NB4 (cell line): ENCODE measurements at places on chromosomes 5 and 9.

- DNase-seq: no peak
These were observed 30.0 kb downstream of the SIL1 start for GRCh38 chr5:139167952-139168720.

- DNase-seq: no peak
These were observed 380.0 kb downstream of the ACTL7B start for GRCh38 chr9:108475813-108476212.

DNA sequence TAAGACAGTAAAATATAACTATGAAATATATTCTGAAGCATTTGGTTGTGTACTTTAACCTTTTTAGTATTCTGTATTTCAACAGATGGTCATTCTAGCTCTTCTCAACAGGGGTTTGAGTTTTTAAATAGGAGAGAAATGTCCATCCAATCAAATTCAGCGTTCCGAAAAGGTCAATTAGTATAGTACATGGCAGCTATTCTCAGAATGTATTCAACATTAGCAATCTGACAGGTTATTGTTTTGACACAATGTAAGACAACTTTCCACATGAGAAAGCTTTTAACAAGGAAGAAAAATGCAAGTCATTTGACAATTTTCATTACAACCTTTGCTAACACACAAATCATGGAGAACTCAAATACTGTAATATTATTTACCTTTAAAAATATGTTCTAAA is 996.3 kb upstream of the CDH10 start:
- no peak for DNase-seq

DNA sequence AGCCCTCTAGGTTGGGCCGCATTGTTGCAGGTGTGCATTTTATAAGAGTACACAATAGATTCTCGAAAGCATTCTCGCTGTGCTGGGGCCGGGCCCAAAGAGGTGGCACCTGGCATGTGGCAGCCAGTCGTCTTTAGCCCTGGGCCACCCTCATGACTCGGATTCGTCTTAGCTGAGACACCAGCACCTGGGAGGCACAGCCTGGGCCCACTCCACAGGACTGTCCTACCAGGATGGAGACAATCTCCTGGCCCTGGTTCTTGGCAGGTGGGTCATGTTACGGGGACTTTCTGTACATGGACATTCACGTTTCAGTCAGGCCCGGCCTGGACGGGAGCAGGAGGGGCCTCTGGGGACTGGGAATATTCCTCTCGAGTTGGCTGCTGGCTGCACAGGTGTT is 212.5 kb downstream of the FANCC start:
- no peak for DNase-seq

DNA sequence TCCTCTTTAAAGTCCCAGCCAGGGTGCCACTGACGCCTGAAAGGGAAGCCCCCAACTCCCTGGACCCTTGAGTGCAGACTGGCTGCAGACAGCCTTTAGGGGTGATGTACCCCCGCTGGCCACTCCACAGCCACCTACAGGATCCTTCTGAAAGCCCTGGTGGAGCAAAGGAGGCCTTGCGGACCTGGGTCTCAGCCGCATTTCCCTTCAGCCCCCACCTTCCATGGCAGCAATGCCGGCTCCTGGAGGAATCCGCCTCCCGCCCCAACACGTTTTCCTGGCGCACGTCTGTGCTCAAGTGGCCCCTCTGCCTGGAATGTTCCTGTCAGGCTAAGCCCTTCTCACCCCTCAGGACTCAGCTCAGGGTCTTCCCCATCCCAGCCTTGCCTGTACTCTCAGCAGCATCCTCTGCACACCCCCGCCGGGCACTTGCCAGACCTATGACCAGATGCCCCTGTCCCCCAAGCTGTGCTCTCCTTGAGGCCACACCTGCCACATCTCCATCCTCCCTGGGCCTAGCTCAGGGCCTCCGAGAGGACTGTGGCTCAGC is 134.1 kb upstream of the RAPGEF1 start:
- no peak for DNase-seq

- peak; percentile 38 for DNase-seq
These were observed 76.8 kb downstream of the LMX1B start for GRCh38 chr9:126690431-126691051.

GRCh38 chr5:39055768-39056398 is 18.3 kb downstream of the RICTOR start:
- DNase-seq: no peak

- DNase-seq: no peak
These were observed 71.8 kb upstream of the CD180 start for GRCh38 chr5:67268231-67269021.

DNA sequence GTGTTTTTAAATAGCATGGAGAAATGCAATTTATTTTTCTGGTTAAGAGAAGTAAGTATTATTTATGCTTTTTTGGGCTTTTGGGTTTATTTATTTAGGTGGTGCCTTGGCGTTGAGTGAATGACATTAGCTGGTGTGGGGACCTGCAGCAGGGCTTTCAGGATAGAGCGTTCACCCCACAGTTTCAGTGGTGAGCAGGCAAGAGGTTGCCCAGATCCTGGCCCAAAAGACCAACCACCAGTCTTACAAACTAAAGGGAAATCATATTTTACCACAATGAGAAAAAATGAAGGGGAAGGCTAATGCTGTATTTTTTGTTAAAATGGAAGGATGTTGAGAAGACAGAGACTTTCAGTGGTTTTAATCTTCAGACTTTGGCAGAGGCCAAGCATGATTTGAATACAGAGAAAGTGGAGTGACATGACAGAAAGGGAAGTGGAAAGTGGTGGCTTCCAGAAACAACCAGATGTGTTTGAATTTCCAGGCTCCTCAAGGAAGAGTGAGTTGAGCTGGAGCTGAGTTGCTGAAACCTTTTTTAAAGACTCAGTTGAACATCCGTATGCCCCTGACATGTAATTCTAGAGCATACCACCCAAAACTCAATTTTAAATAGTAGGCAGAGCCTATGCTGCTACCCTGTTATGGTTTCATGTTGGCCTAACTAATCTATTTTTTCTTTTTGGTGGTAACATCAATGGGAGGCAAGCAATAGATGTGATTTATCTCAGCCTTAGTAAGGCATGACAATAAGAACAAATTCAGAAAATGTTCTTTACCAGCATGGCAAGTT is 94.8 kb downstream of the AOPEP start:
- no peak for DNase-seq

- DNase-seq: no peak
These were observed 5.2 kb downstream of the BDP1 start for GRCh38 chr5:71460693-71461092.

GRCh38 chr5:454936-455335 is 12.0 kb downstream of the EXOC3 start:
- DNase-seq: no peak

DNA sequence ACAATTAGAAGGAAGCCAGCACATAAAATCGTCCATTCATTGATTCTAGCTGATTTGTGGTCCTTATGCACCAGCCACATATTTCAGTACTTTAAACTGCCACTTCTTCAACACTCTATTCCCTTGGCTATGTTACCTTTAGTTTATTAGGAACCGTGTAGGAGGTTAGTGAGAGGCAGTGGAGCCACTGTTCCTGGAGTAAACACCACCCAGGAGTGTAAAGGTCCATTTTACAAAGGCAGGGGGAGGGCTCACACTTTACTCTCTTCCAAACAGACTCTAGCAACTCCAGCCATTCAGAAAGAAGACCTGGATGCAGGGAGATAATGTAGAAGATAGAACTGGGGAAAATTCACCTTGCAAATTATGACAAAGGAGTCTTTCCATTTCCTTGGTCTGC is 170.2 kb upstream of the RPS23 start:
- DNase-seq: no peak

GRCh38 chr5:5585751-5586341 is 163.4 kb downstream of the ICE1 start:
- DNase-seq: peak; percentile 16

DNA sequence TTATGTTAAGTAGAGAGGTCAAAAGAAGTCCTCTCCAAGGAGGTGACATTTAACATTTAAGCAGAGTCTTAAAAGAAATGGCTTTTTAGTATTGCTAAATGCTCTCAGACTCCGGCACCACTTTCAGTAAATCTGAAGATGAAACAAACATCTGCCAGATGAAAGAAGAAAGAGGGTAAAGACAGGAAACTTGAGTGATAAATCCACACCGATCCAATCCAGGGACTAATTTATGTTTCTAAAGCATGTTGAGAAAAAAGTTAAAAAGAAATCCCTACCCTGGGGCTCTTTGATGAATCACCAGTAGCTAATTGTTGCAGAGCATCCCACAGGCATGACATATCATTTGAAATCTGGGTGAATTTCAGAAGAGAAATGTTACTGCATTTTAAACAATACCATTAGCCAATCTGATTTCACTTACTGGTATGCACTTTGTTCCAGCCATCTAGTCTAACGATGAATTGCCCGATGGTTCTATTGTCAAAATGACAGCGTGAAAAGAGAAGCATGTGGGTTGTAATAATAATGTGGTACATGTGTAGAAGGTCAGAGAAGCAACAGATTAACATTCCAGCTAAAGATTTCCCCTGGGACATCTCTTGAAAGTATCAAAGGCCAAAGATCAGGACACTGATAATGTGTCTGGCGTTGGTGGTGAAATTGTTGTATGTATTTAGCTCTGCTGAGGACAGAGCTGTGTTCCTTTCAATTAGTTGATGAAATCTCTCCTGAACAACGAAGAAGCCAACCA is 485.7 kb downstream of the CSNK1G3 start:
- DNase-seq: no peak

GRCh38 chr9:33748633-33749304 is 46.6 kb upstream of the PRSS3 start:
- peak; percentile 68 for DNase-seq

DNA sequence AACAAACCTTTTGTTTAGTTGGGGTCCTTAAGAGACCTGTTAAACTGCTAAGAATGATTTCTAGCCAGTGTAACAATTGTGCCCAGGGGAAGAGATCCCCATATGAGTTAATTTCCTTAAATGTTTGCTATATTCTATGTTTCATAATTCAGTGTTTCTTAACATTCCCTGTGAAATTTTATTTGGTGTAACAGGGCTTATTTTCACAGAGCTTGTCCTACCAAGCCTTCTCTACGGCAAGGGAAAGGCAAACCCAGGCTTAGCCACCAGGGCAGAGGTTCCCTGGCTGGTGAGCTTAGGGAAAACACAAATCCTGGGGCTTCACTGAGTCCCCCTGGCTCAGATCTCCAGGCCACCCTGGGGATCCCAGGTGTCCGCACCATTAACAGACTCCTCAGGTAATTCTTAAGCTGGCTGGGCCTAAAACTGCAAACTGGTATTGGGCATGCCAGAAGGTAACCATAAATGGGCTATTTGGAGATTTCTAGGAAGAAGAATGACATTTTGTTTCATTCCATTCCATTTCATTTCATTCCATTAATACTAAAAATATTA is 17.0 kb upstream of the LCP2 start:
- no peak for DNase-seq

GRCh38 chr9:31304576-31304975 is 1079.9 kb upstream of the ACO1 start:
- no peak for DNase-seq

GRCh38 chr5:39547553-39548154 is 122.9 kb upstream of the DAB2 start:
- peak; percentile 57 for DNase-seq

DNA sequence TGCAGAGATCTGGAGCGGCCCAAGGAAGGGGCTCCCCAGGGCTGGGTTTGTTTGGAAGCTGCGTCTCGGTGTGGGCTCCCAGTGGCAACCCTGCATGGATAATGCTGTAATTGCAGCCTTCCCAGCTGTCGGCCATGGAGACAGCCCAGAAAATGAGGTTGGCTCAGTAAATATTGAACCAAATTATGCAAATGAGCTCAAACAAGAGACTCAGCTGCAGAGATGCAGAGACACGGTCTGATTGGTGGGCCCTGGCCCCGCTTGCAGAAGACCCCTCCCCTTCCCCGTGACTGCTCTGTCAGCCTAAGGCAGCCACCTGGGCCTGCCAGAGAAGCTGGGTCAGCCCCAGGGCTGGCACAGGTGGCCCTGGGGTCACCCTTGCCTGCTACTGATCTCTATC is 75.9 kb downstream of the RAD23B start:
- no peak for DNase-seq

GRCh38 chr5:123709422-123709821 is 197.4 kb downstream of the CSNK1G3 start:
- DNase-seq: no peak

DNA sequence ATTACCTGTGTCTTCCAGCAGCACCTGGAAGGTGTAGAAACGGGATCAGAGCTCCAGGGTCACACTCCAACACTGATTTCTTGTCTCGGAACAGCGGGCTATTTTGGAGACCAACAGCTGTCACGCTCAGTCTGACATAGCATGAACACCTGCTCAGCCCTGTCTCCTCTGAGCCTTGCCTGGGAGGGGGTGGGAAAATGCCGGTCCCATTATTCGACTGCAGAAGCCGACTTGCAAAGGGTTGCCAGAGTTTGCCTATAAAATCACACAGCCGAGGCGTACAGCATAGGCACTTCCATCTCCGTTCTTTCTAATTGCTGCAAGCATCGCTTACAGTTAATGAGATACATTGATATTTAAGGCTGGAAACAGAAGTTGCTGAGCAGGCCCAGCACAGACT is 300.8 kb upstream of the MSX2 start:
- DNase-seq: no peak

GRCh38 chr5:171969288-171969880 is 37.1 kb downstream of the FBXW11 start:
- DNase-seq: no peak

DNA sequence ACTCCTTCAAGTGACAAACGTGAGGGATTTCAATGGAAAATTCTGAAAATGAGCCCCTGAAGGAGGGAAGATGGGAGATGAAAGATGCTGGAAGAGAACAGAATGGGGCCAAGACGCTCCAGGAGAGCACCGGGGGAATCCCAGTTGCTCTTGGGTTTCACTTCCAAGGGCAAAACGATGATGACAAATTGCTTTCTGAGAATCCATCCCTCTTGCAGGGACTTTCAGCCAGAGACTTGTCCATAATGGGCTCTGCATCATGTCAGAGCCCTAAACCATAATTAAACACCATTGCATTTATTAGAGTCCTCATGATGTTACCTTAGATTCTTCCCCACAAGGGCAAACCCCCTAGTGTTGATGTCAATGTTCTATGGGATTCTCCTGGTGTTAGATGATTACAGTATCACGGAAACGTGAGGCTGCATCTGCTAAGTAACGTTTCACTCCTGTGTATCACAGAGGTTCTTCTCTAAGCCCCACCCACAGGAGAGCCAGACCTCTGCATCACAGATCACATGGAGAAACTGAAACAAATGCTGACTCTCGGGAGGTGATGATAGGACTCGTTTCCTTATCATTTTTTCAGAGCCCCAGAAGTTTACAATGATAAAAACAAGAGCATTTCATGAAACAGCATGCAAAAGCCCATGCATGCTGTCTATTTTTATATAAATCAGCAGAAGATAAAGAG is 114.4 kb downstream of the TENT4A start:
- DNase-seq: no peak

- no peak for DNase-seq
These were observed 57.6 kb downstream of the RAPGEF1 start for GRCh38 chr9:131682261-131682660.
